Fibroblast of skin of left biceps (primary cell): ENCODE measurements at places on chromosomes 6 and 20.

- no peak for DNase-seq
Measured at GRCh38 chr6:133948472-133948871, 4.6 kb upstream of the TBPL1 start.

DNA sequence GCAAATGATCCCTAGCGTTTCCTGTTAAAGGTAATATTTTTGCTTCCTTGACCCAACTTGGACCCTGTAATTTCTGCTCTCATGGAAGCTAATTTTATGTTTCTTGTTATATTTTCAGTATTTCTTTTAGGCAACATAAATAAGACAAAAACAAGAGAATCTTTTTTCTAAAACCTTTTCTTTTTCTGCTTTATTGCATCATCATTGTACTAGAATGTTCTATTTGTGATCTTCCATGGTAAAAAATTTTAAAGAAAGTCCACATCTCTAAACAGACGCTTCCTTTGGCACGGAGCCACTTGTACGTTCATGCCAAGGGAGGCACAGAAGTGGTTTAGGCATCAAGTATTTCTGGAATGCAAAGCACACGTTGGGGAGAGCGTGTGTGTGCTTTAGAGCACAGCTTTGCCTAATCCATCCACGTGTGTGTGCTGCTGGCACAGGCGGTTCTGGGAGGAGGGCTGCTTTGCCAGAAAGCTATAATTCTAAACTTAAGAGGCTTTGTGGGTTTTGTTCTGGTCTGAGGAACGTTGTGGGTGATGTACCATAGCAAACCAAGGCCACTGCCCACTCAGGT lies 98.3 kb downstream of the SASH1 start:
- peak; percentile 82 for DNase-seq

GRCh38 chr6:16688436-16688835 lies 72.8 kb downstream of the ATXN1 start:
- DNase-seq: no peak

- no peak for DNase-seq
Measured at GRCh38 chr20:36110994-36111393, 43.5 kb upstream of the EPB41L1 start.

DNA sequence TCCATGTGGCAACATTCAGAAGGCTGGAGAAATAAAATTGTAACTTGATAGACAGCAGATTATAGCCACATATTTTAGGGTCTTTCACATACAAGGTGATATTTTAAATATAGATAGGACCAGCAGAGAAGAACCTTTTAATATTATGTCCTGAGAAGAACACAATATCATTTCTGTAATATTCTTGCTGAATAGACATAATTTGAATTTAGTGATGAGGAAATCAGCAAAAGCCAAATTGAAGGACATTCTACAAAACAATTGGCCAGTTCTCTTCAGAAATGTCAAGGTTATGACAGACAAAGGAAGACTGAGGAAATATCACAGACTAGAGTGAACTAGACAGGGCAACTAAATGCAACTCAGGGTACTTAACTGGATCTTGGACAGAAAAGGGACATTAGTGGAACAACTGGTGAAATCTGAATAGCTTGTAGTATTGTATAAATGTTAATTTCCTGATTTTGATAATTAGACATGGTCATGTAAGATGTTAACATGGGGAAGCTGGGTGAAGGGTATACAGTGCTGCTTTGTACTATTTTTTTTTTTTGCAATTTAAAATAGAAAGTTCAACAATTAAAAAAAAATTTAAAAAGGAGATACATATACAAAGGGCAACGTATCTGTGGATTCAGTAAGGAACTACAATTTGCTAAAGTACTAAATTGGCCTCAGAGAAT lies 134.5 kb upstream of the SIM1 start:
- no peak for DNase-seq

DNA sequence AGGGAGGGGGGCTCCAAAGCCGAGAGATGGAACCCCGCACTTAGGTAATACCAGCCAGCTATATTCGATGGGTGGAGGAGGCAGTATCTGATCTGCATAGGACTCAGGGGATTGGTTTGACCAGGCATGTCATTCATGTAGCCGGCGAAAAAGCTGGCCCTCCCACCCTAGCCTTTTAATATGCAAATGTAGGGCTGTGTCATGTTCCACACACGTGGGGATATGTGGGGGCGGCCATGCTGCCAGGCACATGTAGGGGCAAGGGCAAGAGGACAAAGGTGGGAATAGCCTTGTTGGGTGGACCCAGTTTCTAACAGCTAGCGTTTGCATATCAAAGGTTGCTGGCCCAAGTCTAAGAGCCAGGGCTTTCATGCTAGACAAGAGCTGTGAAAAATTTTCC lies 39.1 kb upstream of the DDR1 start:
- DNase-seq: no peak

DNA sequence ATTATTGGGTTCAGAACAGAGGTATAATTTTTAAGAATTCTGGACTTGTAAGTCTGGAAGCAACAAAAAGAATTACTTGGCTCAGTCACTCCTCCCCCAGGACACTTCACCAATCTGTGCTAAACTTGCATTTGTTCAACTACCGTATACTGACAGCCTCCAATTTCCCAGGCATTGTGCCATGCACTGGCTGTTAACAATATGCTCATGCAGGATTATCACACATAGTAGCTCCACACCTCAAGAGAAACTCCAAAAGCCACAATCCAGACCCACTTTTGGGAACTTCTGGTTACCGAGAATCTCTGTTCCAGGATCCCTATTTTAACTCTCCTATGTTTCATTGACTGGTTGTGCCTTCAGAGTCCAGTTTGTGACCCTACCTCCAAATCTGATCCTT lies 7.7 kb downstream of the ADGRF1 start:
- no peak for DNase-seq

GRCh38 chr6:47064274-47064673 lies 22.1 kb upstream of the ADGRF1 start:
- no peak for DNase-seq

DNA sequence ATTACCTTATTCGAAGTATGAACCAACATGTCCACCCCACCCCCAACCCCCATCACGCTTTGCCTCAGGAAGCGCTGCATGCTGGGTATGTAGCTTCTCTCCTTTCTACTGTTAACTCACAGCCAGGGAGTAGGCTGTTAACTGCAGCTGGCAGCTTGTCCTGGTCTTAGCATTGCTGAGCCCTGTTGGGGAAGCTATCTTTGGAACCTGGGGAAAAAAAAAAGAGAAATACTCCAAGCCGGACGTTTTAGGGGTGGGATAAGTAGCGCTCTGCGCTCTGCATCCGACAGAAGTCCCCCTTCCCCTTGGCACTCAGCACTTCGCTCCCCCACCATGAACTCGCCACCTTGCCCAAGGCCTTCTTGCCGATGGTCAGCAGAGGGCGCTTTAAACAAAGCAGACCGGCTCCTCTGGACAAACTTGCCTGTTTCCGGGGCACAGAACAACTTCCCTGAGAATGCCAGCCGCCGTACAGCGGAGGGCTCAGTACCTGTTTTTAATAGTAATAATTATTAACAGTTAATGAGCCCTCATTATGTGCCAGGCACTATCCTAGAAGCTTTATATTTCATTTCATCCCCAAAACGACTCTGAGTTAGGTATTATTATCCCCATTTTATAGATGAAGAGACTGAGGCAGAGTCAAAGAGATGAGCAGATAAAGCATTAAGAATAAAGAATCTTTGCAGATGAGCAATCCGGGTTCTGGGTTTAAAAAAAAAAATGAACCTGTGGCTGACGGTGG lies 35.2 kb upstream of the MDFI start:
- peak; percentile 54 for DNase-seq

DNA sequence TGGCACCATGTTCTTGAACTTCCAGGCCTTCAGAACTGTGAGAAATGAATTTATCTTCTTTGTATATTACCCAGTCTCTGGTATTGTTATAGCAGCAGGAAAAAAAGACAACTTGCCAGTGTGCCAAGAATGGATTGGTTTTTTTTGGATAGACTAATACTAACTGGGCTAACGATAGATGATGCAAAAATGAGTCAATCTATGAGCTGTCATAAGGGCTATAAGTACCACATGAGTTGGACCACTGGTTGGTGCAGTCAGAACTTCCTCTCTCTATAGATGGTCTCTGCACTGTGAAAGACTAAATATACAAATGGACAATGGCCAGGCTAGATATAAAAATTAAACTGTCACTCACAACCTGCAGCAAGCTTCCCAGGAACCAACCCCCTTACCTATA lies 87.6 kb upstream of the COL21A1 start:
- no peak for DNase-seq

DNA sequence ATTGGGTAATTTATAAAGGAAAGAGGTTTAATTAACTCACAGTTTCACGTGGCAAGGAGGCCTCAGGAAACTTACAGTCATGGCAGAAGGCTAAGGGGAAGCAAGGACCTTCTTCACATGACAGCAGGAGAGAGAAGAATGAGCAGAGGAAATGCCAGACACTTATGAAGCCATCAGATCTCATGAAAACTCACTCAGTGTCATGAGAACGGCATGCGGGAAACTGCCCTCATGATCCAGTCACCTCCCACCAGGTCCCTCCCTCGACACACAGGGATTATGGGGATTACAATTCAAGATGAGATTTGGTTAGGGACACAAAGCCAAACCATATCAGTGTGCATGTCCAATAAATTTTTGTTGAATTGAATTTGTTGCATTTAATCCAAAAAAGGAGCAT lies 52.0 kb downstream of the ECT2L start:
- no peak for DNase-seq

DNA sequence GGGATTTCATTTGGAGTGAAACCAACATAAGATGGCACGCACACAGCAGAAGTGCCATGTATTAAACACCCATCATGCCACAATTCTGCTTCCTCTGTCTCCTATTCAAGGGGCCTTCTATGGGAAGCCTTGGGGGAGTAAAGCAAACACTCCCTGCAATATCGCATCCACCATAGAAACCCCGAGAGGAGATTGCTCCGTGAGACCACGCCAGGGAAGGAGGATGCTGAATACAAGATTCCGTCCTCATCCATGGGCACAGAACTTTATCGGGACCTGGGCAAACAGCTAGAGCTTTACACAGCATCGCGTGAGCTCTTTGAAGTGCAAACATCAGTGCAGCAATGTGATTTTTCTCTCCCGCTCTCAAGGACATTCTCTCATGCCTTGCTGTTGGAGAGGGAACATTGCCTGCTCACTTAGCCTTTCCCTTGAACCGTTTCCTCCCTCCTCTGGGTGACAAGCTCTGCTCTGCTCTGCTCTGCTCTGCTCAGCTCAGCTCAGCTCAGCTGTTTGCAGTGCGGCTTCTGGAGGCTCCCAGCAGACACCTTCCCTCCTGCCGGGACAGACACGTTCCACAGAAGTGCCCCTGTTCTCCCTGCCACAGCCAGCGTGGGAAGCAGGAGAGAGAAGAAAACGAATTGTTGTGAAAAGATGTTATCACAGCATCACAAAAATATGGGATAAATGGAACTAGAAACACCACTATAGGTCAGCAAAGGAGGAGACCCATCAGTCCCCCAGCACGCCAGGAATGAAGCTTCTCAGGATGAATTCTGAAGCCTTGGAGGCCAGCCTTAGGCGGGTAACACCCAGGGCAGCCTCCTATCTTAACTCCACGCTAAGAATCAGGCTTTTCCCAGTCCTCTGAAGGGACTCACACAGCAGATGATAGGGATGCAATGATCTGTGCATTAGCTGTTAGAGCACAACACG lies 48.2 kb downstream of the RNASET2 start:
- no peak for DNase-seq
